Brain pericyte (primary cell): ENCODE measurements at places on chromosomes 3 and 15.

GRCh38 chr15:87549860-87550259 lies 706.7 kb downstream of the NTRK3 start:
- no peak for DNase-seq

DNA sequence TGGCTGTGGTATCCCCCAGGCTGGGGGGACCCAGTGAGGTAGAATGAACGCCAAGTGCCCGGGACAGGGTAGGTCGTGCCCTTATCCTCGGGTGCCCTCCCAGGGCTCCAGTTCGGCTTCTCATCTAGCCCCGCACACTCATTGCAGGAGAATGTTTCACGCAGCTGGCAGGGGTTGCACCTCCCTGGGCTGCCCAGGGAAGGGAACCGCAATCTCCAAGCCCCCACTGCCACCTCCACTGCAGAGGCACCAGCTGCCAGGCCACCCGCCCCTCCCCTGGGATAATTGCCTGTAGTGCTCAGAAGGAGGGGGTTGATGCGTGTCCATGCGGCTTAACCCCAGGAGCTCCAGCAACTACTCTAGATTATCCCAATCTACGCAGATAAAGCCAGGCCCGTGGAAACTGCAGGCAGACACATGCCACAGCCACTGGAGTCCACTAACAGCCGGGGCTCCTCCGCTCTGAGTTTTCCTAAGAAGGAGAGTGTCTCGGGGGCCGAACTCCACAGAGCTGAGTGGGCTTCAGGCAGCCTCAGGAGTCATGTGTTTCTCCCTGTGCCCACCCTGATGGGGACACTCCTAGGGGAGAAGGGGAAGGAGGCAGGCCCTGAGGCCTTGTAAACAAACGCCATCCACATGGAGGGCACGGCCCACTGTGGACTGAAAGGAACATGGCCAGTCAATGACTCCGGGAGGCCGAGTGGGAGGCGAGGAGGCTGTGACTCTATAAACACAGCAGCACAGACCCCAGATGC lies 137.2 kb upstream of the IQSEC1 start:
- no peak for DNase-seq

GRCh38 chr15:94070356-94071295 lies 160.7 kb upstream of the MCTP2 start:
- DNase-seq, result no peak

- no peak for DNase-seq
Observed at GRCh38 chr15:38202361-38202760, 50.3 kb upstream of the SPRED1 start.

DNA sequence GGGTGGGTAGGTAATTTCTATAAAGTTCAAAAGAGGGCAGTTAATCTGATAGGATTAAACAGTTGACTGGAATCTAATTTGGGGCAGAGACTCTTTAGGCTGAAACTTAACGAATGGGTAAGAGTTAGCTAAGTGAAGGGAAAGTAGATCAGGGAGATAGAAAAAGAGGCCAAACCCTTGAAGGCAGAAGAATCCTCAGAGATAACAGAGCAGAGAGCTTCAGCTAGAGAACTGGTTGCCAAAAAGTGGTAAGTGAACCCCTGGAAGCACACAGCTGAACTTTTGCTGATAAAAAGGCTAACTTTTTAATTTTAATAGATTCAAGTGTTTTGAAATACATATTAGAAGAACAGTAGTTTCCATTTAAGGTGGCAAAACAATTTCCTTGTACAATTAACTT lies 99.2 kb downstream of the FHIT start:
- no peak for DNase-seq

- DNase-seq, result peak; percentile 33
Observed at GRCh38 chr15:72182673-72183072, 14.9 kb downstream of the GRAMD2A start.

DNA sequence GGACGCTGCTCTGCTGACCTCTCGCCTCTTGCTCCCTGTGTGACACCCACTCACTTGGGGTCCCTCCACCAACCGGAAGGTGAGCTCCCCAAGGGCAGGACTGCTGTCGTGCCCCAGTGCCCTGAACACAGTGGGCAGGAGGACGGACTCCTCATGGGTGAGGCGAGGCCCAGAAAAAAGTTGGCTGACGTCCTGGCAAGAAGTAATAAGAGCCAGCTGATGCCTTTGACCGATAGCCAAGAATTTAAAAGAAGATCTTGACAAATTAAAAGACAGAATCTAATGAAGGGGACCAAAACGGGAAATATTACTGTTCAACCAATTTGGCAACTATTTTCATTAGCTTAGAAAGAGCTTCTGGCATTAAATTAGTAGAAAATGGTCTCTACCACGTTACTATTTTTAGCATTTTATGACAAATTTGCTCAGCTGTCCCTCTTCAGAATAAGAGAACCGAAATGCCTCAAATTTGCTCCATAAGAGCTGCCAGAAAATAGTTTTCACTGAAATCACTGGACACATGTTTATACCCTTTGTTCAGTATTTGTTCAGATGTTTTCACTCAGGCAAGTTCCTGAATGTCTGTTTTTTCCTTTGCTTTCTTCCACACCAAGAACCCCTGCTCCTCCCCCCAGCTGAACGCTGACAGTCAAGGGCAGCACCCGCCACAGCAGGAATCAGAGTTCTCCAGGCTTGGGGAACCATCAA lies 60.5 kb downstream of the XXYLT1 start:
- DNase-seq, result peak; percentile 95

DNA sequence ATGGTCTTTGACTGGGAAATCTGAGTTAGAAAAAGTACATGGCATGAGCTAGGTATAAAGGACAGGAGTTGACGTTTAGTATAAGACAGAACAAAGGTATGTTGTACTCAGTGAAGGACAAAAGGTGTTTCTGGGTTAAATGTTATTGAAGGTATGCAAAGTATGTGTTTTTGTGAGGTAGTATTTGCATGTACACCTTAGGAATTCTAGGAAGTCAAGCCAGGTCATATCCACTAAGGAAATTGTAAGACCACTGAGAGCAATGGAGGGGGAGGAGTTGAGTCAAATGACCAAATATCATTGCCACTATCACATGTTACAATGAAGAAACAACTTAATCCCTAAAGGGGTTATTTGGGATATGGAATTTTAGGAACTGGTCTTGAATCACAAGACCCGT lies 24.4 kb upstream of the TGFBR2 start:
- DNase-seq, result no peak

DNA sequence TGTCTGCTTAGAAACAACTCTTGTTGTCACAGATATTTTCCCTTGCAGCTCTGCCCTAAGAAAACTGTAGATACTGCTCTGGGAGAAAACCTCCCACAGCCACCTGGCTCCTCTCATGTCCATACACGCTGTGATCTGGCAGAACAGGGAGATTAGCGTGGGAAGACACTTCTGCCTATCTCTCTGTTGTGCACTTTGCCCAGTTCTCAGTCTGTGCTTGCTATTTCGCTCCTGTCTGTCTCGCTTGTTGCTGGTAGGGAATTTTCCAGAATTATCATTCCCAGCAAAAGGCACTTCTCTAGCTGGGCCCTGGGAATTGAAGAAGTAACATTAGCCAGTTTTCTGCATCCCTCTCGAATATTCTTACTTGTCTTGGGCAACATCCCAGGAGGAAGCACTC lies 8.1 kb upstream of the GATM start:
- DNase-seq, result no peak

GRCh38 chr3:71241246-71241901 lies 342.2 kb downstream of the FOXP1 start:
- DNase-seq, result no peak

DNA sequence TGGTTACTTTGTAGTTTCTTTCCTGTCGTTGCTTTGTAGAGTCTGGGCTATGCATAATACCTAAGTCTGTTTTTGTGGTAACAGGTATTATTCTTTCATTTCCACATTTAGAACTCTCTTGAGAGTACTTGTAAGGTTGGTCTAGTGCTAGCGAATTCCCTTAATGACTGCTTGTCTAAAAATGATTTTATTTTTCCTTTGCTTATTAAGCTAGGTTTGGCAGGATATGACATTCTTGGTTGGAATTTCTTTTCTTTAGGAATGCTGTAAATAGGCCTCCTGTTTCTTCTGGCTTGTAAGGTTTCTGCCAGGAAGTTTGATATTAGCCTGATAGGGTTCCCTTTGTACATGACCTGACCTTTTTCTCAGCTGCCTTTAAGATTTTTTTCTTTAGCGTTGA lies 70.1 kb upstream of the SGO1 start:
- DNase-seq, result no peak

GRCh38 chr3:13011573-13012220 lies 61.5 kb downstream of the IQSEC1 start:
- DNase-seq, result no peak

DNA sequence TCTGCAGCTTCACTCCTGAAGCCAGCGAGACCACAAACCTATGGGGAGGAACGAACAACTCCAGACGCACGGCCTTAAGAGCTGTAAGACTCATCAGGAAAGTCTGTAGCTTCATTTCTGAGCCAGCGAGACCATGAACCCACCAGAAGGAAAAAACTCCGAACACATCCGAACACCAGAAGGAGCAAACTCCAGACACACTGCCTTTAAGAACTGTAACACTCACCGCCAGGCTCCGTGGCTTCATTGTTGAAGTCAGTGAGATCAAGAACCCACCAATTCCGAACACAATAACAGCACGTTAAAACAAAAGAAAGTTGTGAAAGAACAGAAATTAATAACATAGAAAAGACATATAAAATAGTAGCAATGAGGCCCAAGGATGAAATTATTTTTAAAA lies 300.5 kb upstream of the MDFIC2 start:
- no peak for DNase-seq

DNA sequence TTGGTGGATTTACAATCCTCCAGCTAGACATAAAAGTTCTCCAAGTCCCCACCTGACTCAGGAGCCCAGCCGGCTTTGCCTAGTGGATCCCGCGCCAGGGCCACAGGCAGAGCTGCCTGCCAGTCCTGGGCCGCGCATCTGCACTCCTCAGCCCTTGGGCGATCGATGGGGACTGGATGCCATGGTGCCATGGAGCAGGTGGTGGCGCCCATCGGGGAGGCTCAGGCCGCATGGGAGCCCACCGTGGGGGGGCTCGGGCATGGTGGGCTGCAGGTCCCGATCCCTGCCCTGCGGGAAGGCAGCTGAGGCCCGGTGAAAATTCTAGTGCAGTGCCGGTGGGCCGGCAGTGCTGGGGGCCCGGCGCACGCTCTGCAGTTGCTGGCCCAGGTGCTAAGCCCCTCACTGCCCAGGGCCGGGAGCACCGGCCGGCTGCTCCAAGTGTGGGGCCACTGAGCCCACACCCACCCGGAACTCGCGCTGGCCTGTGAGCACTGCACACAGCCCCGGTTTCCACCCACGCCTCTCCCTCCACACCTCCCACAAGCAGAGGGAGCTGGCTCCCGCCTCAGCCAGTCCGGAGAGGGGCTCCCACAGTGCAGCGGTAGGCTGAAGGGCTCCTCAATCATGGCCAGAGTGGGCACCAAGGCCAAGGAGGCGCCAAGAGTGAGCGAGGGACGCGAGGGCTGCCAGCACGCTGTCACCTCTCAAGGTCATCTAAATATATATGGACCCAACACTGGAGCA lies 38.8 kb upstream of the IGSF11 start:
- no peak for DNase-seq

GRCh38 chr3:30659270-30660130 lies 53.1 kb downstream of the TGFBR2 start:
- DNase-seq, result no peak

DNA sequence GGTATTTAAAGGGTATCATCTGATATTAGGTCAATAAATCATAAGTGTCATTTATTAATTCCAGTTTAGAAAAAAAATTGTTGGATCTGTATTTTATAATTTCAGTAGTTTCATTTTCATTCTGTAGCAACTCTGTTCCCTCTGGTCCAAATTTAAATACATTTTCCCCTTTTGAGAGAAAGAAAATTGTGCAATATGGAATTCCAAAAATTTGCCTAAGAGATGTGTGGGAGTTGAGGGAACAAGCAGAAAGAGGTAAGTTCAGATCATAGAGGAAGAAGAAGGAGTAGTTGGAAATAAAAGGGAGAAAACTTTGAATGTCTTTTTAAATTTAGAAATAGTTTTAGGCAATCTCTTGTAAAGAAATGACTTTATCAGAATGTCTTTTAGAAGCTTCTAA lies 48.9 kb upstream of the MME start:
- DNase-seq, result no peak

- no peak for DNase-seq
Observed at GRCh38 chr15:38691377-38691776, 126.8 kb upstream of the RASGRP1 start.

DNA sequence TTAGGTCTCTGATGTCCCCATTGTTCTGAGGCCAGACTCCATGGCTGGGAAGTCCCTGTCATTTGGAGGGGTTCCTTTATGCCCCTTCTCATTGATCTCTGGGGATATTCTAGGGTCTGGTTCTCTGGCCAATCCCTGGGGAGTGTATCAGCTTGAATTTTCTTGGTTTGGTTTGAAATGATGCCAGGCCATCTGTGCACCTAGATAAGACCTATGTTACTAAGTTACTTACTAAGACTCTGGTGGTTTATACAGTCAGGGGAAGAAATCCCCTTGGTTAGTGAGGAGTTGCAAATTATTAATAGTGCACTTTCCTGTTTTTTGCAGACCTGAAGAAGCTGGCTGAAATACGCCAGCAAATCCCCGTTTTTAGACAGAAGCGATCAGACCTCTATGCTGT lies 20.3 kb downstream of the NIT2 start:
- DNase-seq, result no peak

DNA sequence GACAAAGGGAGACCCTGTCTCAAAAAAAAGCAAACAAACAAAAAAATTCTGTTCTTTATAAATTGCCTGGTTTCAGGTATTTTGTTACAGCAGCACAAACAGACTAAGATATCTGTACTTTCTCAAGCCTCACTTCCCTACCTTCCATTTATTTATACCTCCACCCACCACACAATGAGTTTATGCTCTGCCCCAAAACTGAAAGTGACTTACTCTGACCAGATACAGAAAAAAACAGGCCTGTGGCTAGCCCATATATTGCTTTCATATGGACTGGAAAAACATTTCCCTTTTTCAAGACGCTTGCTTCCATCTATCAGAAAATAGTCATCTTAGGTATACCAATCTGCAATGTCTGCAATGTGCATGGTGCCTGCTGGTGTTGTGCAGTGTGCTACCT lies 8.7 kb upstream of the GPD1L start:
- no peak for DNase-seq

DNA sequence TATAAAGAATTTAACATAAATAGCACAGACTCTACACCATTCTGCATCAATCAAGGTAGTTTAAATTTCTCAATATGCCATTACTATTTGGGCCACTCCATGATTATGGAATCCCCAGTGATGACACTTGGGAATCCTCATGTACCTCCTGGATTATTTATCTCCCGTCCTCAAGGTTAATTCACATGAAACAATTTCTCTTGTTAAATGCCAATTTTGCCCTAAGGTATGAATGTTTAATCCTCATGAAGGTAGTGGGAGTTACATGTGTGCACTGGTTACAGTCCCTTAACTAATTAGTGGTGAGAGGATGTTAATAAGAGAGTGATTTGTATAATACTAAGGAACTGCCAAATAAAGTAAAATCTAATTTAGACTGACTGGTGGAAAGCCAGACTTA lies 372.3 kb upstream of the MDFIC2 start:
- DNase-seq, result no peak
